ENCODE measurements at places on chromosomes 5 and 9.

DNA sequence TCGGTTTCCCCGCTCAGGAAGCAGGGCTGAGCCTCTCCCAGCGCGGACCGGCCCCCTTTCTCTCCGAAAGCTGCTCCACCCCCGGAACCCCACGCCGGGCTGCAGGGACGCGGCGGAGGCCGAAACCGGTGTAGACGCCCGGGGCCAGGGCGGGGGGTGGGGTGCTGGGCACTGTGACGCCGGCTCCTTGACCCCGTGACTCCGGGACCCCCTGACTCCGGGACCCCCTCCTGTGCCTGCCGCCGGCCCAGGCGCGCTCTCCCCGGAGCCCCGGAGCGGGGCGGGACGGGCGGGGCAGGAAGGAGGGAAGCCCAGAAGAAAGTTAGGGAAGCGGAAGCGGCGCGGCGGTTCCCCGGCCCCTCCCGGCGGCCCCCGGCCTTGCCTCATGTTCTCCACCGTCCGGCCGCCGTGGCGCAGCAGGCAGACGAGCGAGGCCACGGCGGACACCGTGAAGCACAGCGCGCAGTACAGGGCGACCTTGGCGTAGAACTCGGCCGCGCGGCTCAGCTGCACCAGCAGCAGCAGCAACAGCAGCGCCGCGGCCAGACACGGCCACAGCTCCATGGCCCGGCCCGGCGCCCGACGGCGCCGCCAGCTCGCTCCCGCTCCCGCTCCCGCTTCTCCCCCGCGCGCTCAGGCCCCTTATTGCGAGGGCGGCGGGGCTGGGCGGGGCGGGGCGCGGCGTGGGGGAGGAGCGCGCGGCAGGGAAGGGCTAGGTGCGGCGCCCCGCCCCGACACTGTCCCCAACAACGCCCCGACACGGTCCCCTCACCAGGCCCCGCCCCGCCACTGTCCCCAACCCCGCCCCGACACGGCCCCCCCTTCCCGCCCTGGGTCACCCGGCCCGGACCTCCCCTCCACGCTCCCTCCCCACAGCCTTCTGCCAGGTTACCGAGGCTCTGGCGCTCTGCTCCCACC is at the start of gene AGPAT2:
TSS of gene AGPAT2 (minus strand) at position 664 of the 918 bp plus-strand sequence. CDS start at position 564, 100 bp downstream.
- no peak for DNase-seq

GRCh38 chr5:161412792-161413191 is 133.7 kb downstream of the GABRB2 start:
- no peak for DNase-seq

GRCh38 chr9:126113756-126114408 is 212.7 kb upstream of the MVB12B start:
- DNase-seq: no peak

- DNase-seq: no peak
Observed at GRCh38 chr9:135248111-135248510, 160.6 kb downstream of the OLFM1 start.

- no peak for DNase-seq
Observed at GRCh38 chr5:95713960-95714710, 17.0 kb upstream of the RHOBTB3 start.

DNA sequence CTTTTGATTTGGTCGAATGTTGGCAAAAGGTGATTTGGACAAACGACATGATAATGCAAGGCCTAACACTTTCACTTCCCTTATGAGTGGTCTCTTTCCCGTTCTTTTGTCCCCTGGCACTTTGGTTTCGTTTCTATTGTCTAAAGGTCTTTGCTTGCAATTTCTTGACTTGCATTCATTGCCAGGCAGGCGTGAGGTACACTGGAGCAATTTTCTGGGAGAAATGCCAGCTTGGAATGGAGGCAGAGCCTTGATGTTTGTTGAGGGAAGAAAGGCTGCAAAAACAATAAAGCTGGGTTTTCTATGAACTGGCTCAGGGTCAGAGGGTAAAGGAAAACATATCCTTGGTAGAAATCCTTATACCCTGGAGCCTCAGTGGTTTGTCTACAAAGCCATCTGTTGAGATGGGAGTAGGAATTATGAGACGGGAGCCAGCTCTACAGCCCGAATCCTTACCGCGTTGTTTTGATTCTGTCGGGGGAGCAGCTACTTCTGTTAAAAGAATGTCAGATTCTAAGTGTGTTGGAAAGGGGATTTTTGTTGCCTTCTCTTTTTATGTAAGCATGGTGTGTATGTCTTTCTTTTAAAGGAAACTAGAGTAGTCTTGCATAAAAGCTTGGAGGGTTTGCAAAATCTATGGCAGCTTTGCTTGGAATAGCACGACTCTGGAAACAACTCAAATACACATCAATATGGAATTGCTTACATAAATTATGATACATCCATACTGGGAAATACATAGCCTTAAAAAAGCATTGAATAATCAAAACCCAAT is 158.9 kb downstream of the RMI1 start:
- no peak for DNase-seq

GRCh38 chr5:25150819-25151218 is 506.0 kb upstream of the CDH10 start:
- no peak for DNase-seq

- DNase-seq: no peak
Observed at GRCh38 chr9:104367507-104367906, 136.6 kb upstream of the OR13F1 start.

GRCh38 chr9:88922091-88922490 is 69.2 kb upstream of the S1PR3 start:
- DNase-seq: no peak

- no peak for DNase-seq
Observed at GRCh38 chr9:83472221-83472665, 66.0 kb downstream of the FRMD3 start.

- no peak for DNase-seq
Observed at GRCh38 chr5:179768326-179769085, 25.3 kb upstream of the LTC4S start.

DNA sequence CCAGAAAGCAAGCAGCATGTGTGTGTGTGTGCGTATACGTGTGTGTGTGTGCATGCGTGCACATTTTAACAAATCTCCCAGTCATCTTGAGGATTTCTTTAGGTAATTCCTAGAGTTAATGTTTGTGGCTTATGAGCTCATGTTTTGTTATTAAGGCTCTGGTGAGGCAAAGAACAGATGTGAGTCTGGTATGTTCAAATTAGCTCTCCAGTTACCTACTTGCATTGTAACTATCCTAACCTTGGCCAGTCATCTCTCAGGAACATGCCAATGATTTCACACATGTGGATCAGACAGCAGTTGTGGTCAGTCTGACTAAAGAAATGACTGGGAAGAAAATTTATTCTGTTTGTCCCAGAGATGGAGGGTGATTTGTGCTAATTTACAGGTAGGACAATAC is 163.1 kb downstream of the IZUMO3 start:
- DNase-seq: no peak

- DNase-seq: no peak
Observed at GRCh38 chr9:105401651-105402050, 46.2 kb upstream of the FSD1L start.

DNA sequence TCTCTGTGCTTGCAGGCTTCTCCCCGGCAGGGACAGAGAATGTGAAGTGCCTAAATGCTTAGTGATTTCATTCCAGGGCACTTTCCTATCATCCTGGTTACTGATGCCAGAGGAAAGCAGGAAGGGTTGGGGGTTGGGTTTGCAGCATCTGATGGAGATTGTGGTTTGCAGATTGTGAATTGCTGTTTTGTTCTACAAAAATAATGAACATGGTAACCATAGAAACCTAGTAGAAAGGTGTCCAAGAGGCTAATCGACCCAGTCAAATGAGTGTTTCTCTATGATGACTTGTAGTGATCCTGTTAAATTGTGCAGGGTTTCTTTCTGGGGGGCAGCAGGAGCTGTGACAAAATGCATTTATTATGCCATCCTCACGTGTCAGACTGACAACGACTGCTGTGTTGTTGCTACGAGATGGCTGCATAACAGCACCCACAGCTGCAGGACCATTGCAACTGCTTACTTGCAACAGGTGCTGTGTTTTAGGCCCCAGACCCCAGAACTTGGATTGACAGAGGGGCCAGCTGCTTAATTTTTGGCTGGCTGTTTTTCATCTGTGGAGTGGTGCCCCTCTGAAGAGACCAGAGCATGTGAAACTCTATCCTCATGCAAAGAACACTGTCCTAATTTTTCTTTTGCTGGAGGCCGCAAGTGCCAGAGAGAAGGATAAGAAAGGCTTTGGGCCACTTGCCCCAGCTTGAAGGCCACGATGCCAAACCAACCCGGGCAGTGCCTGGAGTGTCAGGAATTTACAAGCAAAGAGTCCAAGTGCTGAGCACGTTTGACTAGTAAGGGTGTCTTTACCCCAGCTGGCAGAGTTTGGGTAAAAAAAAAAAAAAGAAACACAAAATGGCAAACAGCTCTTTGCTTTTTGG is 397.8 kb downstream of the GADD45G start:
- no peak for DNase-seq

- DNase-seq: no peak
Observed at GRCh38 chr9:97806721-97807120, 46.3 kb upstream of the FOXE1 start.

DNA sequence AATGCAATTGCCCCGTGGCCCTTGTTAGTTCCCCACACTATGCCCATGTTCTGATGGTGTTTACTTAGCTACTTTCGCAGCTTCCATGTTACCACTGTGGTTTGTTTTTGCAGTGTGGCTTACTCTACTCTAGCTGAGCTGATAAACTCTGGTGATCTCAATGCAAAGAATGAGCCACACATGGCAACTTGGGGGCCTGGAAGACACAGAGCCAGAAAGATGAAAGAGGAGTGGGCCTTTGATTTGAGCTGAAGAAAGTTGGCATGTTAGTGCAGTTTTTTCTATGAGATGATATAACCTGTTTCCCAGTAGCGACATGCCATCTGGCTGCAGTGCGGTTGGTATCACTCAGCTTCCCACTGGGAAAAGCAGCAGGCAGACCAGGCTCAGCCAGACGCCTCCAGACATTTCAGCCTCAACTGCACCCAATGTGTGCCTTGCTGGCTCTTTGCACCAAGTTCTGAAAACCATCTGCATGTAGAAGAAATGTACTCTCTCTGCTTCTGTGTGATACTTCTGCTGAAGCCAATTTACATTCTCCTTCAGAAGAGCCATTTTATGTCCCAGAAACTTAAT is 329.4 kb downstream of the ARHGEF28 start:
- no peak for DNase-seq

- no peak for DNase-seq
Observed at GRCh38 chr9:89805571-89806292, 200.9 kb downstream of the GADD45G start.

DNA sequence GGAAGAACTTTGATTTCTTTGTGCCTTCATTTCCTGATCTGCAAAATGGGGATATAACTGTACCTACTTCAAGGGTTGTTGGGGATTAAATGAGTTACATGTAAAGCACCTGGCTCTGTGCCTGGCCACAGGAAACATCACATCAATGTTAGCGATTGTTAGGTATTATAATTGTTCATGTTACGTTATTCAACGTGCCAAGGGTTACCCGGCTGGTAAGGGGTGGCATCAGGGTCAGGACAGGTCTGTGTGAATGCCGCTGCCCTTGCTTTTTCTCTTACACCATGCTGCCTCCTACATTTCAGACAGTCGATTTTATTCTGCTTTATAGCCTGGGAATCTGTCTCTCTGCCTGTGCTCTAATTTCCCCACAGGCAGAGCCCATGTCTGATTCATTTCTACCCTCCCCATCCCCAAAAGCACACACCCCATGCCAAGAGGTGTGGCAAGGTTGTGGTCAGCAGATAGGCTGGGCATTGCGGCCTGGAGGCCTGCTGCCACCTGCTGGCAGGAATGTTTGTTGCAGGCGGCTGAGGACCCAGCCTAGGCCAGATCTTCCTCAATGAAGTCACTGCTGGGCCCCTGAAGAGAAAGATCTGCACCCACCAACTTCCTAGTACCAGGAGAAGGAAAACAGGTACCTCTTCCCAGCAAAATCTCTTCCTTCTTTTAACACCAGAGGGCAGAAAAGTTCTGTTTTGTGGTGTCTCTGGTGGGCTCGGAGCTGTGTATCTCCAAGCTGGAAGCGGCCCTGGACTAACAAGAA is 5.3 kb downstream of the ANKS6 start:
- peak; percentile 79 for DNase-seq

GRCh38 chr5:155085282-155085989 is 71.9 kb downstream of the KIF4B start:
- DNase-seq: no peak

DNA sequence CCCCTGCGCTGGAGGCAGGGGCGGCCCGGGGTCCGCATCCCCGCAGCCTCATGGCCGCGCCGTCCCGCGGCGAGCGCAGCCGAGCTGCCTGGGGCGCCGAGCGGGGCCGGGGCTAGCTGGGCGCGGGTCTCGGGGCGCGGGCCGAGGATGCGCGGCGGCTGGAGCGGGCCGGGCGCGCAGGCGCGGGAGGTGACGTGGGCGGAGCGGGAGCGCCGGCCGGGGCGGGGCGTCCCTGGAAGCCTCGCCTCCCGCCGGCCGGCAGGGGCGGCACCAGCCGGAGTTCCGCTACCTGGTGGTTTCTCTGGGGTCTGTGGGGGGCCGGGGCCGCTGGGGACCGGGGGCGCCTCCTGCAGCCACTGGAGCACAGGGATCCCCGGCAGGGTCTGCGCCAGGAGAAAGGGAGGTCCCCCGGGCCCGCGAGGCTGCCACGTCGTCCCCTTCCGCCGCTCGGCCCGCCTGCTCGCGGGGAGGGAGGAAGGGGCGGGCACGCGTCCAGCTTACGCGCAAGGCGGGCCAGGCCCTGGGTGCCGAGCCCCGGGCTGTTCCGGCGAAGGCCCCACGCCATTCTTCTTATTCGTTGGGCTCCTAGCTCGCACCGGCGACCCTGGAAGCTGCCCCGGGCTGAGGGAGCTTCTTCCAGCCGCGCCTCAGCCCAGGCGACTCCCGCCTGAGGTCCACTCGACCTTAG is at the start of gene LPCAT1:
TSS of gene LPCAT1 (minus strand) at position 168 of the 688 bp plus-strand sequence. CDS start at position 52, 116 bp downstream.
- no peak for DNase-seq

GRCh38 chr5:117945258-117945657 is 1043.1 kb downstream of the DTWD2 start:
- no peak for DNase-seq

DNA sequence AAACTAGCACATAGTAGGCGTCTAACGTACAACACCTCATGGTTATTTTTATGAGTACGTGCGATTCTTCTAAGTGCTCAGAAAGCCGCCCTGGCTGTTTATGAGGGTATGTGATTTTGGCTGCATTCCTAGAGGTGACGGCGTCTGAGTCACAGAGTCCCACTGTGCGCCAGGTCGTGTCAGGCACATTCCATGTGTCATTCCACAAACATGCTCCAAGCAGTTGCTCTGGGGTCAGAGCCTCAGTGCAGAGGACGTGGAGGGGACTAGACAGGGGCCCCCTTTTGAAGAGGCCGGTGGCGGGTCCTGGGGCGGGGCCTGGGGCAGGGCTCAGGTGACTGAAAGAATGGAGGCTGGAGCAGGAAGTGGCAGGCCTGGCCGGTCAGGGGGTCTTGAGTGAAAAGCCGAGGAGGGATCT is 51.9 kb downstream of the NEK6 start:
- DNase-seq: no peak

- no peak for DNase-seq
Observed at GRCh38 chr9:137620581-137620980, 1.8 kb downstream of the EHMT1 start.

GRCh38 chr5:113205323-113205722 is 228.7 kb downstream of the DCP2 start:
- DNase-seq: no peak
